ENCODE measurements at places on chromosomes 1 and 21.

- DNase-seq: no peak
Observed at GRCh38 chr1:181806746-181807145, 254.8 kb downstream of the ZNF648 start.

DNA sequence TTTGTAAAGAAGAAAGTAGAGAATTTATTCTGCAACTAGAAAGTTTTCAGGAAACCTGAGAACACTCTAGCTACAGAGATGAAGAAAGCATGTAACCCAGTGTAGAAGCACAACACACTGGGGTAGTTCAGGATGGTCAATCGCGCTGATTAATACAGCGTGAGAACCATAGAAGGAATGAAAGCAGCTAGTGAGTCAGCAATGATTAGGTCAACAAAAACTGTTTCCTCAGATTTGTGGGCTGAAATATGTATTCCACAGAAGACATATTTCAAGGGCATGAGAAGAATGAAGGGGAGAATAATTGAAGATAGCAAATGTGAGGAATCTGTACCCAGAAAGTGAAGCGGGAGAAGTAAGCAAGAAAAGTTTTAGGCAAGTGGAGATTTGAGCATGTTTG, 97.8 kb upstream of the ADGRL2 start:
- DNase-seq: no peak

DNA sequence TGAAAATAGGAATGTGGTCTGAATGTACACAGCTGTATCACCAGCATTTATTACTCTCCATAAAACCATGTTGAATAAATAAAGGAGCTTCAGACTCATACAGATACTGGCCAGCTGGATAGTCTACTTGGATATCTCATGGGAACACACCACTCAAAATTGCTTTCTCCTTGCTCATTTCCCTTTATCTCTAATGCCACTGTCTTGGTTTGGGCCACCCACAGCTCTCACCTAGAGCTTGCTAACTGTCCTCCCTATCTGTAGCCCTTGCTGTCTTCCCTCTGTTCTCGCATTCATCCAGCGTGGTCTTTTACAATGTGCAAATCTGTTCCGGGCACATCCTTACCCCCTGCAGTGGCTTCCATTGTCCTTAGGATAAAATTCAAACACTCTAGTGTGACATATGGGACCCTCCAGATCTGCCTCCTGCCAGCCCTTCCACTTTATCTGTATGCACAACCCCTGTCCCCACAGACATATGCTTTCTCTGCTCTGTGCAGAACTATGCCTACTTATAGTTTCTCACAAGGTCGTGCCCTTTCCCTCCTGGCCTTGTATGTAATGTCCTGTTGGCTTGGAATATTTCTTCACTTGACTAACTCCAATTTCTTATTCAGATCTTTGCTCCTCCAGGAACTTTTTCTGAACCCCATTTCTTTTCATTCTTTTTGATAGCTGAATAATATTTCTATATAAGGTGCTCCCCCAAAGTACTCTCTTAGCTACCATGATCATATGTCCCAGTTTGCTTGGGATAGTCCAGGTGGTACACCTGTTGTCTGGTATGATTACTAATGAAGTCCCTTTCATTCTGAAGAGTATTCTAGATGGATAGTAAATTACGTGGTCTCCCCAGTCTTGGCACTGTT, 2.9 kb downstream of the FLVCR1 start:
- DNase-seq: no peak

DNA sequence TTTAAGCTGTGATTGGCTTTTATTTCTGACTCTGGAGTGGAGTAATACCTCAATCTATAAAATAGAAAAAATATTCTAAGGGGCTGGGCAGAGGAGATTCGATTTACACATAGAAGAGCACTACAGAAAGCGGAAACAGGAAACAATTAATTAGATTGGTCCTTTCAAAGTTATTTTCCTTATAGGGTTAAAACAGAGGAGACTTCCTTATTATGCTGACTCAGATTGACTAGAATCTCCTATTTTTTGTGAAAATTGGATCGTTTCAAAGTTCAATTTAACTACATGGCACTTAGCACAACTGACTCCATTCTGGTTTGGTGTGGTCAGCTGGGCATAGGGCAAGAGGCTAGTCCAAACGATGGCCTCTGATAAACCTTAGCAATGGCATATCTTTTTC, 48.3 kb upstream of the NCAM2 start:
- DNase-seq: no peak

DNA sequence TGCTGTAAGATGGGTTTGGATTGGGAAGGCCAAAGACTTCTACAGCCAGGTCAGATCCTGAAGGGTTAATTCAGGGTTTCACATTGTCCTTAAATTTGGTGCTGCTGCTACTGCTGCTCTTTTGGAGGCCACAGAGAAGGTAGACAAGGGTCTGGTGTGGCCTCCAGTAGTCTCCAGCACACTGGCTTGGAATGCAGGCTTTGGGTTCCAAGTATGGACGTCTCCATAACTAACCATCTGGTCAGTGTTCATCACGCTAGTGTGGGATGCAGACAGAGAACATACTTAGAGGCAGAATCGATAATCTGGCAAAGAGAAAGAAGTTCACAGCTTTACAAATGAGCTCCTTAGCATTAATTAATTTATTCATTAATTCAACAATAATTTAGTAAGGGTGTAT, 154.1 kb downstream of the ZBTB18 start:
- DNase-seq: no peak

- DNase-seq: no peak
Observed at GRCh38 chr1:184832517-184832916, 77.9 kb upstream of the EDEM3 start.

DNA sequence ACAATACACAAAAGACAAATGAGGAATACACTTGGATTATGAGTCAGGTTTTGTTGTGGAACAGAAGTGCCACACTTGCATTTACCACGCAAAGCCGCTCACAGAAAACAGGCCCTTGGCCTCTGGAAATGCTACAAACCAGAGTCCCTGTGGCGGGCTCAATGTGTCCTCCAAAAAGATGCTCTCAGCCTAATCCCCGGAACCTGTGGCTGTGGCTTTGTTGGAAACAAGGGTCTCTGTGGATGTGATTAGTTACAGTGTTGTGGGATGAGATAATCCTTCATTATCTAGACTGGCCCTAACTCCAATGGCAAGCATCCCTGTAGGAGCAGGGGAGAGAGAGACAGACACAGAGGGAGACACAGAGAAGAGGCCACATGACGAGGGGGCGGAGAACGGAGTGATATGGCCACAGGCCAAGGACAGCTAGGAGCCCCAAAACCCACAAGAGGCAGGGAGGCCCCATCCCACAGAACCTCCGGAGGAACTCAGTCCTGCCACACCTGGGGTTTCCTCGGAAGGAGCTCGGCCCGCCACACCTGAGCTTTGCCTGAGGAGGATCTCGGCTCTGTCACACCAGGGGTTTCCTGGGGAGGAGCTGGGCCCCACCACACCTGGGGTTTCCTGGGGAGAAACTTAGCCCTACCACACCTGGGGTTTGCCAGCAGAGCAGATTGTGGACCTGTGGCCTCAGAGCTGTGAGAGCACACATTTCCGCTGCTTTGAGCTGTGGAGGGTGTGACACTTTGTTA, 55.4 kb downstream of the NPHP4 start:
- no peak for DNase-seq

- no peak for DNase-seq
Observed at GRCh38 chr1:9448132-9449109, 90.8 kb upstream of the SLC25A33 start.

DNA sequence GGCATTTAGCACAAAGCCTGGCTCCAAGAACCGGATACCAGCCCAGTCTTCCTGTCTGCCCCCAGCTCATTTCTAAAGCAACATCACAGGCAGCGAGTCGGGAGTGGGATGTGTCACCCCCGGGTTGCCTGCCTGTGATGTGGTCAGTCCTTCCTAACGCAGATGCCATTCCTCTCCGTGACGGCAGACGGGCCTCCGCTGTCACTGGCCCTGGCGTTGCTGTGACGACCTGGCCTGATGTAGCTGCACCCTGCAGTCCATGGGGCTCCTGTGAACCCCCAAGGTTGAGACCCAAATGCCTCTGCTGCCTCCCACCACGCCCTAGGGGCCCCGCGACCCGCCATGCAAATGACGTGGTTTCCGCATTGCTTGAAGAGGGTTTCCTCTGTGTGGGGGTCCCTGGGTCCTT, 12.3 kb downstream of the TNFRSF1B start:
- no peak for DNase-seq

GRCh38 chr21:46651121-46651520, 15.6 kb downstream of the PRMT2 start:
- DNase-seq: no peak

- DNase-seq: no peak
Observed at GRCh38 chr1:44288883-44289282, 66.2 kb downstream of the ERI3 start.

GRCh38 chr1:91014475-91014874, 7.4 kb downstream of the ZNF644 start:
- DNase-seq: no peak

GRCh38 chr1:76866566-76866965, 714 bp upstream of the ST6GALNAC5 start:
- no peak for DNase-seq
